ENCODE measurements at places on chromosomes 13 and 19.
A peak's percentile ranks its signal among the peaks of the same experiment; 100 is the strongest.

DNA sequence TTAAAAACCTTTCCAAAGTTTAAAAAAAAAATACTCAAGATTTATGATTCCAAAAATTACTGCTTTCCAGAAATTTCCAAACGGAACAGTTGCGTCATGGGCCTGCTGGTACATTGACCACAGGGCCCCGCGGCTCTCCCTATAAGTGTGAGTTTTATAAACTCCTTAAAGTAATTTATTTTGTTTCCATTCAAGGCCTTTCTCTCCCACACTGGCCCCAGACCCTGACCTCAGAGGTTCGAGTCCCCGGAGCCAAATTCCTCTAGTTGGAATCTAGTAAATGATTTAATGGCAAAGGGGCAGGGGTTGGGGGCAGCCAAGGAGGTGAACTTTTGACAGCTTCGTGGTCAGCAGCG is 97.5 kb downstream of the INSR start:
- no peak for DNase-seq

DNA sequence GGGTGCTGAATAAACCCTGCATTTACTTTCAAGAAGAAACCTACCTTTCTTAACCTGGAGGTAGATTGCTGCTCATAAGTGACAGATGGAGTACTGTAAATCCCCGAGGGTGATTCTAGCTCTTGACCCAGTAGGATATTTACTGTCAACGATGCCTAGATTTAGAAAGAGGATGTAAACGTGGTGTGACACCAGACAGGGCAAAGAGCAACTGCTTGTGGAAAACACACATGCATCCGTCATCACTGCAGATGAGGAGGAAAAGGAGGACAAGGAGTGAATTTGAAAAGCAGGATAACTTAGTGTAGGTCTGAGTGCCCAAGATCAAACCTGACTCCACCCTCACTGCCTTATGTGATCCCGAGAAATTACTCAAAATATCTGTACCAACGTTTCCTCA is 9.8 kb upstream of the CLN5 start:
- DNase-seq: no peak

- no peak for DNase-seq
Observed at GRCh38 chr19:48552406-48553322, 692 bp downstream of the SULT2B1 start.

- no peak for DNase-seq
Observed at GRCh38 chr13:93957371-93957770, 522.1 kb downstream of the DCT start.

GRCh38 chr13:72788831-72789230 is 6.9 kb downstream of the PIBF1 start:
- no peak for DNase-seq

GRCh38 chr19:16946951-16947940 is 58.4 kb downstream of the F2RL3 start:
- no peak for DNase-seq

GRCh38 chr13:35953537-35954206 is 177.5 kb downstream of the DCLK1 start:
- peak; percentile 39 for DNase-seq

All from pulmonary artery endothelial cell (primary cell).